ENCODE measurements at places on chromosomes 1 and 21.

DNA sequence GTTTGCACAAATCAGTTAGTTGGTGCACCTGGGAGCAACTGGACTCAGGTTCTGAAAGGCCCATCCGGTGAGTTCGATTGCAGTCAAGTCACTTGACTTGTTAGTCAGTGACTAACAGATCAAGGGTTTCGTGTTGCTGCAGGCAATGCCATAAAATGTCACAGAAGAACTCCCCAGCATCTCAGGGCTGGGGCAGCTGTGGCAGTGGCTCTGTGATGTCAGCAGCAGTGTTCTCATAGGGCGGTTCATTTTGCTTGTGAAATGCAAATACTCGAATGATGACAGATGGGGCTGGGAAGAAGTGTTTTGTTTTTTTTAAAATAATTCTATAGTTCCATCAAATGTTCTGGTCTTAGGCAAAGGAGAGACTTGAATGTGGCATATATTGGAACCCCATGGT, 287.8 kb downstream of the LMX1A start:
- no peak for DNase-seq

DNA sequence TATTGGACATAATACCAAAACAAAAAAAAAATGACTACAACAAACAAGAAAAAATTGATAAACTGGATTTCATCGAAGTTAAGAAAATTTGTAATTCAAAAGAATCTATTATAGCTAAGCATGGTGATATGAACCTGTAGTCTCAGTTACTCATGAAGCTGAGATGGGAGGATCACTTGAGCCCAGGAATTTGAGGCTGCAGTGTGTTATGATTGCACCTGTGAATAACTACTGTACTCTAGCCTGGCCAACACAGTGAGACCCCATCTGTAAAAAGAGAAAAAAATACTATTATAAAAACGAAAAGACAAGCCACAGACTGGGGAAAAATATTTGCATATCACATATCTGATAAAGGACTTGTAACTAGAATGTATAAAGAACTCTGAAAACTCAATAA, 24.5 kb upstream of the TRIM62 start:
- no peak for DNase-seq

GRCh38 chr1:167983797-167984420, 47.0 kb upstream of the MPC2 start:
- DNase-seq = no peak

DNA sequence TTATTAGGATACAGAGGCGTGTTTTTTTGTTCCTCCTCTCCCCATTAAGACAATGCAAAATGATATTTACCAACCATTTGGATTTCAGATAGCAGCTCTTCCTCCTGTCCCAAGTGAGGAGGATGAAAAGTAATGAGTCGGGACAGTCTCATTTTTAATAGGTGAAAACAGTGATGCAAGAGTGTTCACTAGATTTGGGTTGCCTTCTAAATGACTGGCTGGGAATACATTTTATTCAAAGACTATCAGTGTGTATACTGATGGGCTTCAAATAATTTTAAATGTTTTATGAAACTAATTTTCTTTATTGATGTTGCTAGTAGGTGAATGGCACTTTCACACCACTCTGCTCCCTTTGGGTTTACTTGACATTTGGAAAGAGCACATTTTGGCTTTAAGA, 2.1 kb downstream of the RCOR3 start:
- no peak for DNase-seq

GRCh38 chr1:246078888-246079252, 428.2 kb downstream of the SMYD3 start:
- DNase-seq = no peak

GRCh38 chr1:248824701-248825100, 1.0 kb downstream of the SH3BP5L start:
- no peak for DNase-seq

- peak; percentile 42 for DNase-seq
These were observed 590 bp downstream of the CNN3 start for GRCh38 chr1:94926126-94926914.

DNA sequence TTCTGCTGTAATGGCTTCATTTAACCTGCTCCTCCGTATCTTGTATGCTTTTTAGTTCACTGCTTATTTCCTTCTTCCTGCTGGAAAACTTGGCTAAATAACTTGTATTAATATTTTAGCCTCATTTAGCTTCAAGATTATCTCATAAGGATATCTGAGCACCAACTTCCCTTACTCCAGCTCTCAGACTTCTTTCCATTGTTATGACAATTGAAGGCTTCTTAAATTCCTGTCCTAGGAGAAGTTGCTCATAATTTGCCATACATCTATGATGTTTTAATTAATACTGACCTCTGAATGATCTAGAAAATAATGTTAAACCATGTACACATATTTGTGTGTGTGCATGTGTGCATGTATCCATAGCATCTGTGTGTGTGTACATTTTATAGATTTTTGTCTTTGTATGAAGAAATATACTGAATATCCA, 1524.4 kb upstream of the TPTE start:
- DNase-seq = no peak

DNA sequence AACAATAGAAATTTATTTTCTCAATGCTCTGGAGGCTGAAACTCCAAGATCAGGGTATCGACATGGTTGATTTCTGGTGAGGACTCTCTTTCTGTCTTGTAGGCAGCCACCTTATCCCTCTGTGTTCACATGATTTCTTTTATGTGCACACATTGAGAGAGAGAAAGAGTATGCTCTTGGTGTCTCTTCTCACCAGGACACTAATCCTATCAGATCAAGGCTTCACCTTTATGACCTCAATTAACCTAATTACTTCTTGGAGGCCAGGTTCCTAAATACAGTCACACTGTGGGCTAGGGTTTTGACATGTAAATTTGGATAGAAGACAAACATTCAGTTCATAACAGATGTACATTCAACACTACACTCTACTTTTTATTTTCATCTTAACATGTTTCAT, 1094.2 kb upstream of the ADGRL2 start:
- no peak for DNase-seq

GRCh38 chr1:202616355-202616915, 93.8 kb downstream of the SYT2 start:
- no peak for DNase-seq

DNA sequence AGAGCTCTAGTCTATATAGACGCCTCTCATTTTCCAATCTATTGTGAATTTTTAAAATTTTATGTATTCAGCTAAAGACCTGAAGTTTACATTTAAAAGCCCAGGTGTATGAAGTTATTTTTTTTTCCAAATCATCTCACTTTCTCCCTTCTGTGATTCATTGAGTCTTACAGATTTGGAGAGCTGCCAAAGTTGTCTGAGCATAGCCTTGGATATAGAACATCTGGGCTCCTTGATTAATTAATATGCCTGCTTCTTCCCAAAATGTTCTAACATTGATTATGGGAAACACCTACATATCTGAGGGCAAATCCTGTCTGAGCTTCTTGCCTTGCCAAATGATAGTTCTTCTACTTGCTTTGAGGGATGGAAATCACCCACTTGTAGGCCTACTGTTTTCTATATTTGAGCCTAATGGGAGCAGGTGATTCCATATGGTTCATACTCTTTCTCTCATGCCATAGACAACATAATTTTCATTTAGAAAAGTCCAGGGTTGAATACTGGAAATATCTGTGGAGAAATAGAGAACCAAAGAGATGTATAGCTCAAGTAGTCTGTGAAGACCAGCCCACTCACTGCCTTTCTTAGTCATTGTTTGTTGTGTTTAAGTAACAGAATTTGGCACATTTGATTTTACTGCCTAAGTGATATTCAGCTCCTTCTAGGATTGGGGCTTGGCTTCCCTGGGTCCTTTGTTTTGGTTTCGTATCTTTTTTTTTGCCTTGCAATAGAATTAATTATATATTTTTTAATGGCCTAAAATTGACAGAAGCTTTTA, 46.2 kb downstream of the MACF1 start:
- no peak for DNase-seq

- no peak for DNase-seq
These were observed 72.0 kb downstream of the EPB41 start for GRCh38 chr1:28986306-28986910.

DNA sequence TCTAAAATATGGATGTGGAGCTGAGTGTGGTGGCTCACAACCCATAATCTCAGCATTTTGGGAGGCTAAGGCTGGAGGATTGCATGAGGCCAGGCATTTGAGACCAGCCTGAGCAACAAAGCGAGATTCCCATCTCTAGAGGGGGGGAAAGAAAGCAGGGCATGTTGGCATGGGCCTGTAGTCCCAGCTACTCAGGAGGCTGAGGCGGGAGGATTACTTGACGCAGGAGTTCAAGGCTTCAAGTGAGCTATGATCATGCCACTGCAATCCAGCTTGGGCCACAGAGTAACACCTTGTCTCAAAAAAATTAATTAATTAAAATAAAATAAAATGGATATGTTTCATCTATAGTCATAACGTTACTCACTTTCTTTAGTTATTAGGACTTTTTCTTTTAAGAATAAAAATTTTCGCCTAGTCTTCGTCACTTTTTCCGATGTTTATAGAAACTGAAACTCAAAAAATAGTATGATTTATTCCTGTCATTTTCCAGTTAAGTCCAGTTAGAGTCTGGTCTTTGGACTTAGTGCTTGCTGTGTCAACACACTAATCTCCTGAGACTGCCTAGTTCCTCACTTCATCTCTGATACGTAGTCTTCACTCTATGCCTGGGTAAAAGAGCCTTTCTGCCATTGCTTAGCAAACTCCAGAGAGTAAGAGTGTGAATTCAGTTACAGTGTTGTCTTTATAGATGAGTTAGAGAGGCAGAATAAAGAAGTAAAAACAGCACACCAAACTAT, 28.0 kb downstream of the IARS2 start:
- DNase-seq = no peak

GRCh38 chr1:100811808-100812207, 82.8 kb downstream of the EXTL2 start:
- DNase-seq = no peak

DNA sequence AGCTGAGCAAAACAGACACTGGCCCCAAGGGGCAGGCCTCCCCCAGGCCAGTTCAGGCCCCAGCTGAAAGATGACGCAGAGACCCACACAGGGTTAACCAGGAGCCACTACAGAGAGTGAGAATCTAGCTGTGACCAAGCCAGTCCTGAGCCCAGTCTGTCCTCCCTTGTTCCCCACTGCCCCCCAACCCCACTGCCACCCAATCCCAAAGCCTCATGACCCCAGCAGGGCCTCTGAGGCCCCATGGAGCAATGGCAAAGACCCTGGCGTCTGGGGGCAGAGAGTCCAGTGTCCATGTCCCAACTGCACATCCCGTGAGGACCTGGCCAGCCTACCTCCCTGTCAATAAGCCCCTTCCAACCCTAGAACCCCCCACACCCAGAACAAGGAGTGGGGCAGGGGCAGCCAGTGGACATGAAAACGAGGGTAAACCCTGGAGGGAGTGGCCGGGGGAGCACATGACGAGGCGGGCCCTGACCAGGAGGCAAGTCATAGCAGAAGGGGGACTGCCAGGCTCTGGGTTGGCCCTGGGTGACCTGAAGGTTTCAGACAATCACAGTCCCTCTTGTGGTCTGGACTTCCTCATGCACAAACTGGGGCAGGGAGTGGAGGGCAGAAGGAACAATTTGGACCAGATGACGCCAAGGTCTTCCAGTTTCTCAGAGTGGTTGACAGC, 100.5 kb downstream of the GLIS1 start:
- DNase-seq = no peak

GRCh38 chr1:66540434-66541032, 6.6 kb downstream of the SGIP1 start:
- no peak for DNase-seq

DNA sequence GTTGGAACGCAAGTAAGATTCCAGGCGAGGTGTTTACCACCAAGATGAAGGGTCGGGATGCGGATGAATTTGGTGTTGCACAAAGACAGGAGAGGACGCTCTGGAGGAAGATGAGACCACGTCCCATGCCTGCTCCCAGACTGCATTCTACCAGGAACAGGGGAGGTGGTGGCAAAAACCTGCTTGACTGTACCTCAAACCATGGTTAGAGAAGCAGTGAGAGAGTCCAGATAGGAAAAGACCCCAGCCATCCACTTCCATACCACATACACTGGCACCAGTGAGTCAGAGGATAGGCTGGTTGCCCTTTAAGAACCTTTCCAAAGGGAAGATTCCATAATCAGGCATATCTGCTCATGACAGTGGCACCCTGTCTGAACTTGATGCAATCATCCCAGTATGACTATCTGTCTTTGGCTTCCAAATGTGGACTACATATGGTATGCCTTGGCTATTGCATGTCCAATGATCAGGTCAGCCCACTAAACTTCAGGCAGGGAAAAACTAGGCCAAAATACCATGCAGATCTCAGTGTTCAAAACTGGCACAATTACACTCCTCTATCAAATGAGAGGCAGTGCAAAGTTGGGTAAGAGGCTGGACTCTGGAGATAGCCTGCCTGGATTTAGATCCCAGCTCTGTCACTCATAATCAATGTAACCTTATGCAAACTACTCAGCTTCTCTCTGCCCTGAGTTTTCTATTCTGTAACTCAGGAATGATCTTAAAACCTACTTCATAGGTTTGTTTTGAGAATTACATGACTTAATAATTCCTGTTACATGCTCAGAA, 20.6 kb downstream of the NPR1 start:
- DNase-seq = peak; percentile 37

DNA sequence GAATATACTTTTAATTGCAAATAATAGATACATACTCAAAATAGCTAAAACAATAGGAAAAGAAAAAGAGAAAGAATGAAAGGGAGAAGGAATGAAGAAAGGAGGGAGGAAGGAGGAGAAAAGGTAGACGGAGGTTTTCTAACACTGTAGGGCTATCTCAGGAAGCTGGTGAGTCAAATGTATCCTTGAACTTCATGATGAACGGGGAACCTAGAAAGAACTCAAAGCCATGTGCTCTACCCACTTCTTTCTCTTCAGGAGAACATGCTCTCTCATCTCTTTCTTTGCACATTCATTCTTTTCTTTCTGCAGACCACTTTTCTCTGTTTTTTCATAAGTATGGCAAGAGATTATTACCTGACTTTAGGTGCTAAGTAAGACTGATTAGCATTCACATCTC, 37.3 kb upstream of the ZNF644 start:
- no peak for DNase-seq

DNA sequence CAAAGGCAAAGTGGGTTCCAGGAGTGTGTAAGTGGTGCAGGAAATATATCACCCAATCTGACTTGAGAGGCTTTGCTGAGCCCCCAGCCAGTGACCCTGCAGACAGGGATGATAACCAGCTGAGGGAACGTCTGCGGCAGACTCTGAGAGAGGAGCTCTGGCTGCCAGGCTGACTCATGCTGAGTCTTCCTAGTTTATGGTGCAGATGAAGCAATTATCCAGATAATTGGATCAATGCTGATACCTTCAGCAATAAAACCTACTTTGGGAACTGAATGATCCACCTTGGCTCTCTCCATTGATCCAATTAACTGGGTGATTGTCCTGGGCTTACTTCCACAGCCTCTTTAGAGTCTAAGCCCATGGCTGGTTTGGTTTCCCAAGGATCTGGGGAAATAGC, 7.3 kb downstream of the C8B start:
- DNase-seq = no peak

DNA sequence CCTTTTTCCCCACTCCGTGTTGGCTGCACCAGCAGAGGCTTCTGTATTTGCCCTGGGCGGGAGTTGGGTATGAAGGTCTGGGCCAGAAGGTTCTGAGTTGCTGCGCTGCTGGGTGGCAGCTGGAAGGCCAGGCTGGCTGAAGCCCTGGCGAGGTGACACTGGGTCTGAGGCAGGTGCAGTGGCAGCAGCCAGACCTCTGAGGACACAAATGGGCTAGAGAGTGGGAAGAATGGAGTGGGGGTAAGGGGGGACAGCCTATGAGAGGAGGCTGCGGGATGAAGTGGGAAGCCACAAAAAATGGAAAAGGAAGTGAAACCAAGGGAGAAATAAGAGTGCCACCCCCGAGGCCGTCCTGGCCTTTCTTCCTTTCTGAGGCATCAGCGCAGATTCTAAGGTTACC, 53.2 kb downstream of the STX6 start:
- no peak for DNase-seq

- peak; percentile 53 for DNase-seq
These were observed 18.3 kb upstream of the IL6R start for GRCh38 chr1:154386643-154387352.

All from erythroblast (primary cell).